ENCODE measurements at places on chromosomes 5 and 9.

DNA sequence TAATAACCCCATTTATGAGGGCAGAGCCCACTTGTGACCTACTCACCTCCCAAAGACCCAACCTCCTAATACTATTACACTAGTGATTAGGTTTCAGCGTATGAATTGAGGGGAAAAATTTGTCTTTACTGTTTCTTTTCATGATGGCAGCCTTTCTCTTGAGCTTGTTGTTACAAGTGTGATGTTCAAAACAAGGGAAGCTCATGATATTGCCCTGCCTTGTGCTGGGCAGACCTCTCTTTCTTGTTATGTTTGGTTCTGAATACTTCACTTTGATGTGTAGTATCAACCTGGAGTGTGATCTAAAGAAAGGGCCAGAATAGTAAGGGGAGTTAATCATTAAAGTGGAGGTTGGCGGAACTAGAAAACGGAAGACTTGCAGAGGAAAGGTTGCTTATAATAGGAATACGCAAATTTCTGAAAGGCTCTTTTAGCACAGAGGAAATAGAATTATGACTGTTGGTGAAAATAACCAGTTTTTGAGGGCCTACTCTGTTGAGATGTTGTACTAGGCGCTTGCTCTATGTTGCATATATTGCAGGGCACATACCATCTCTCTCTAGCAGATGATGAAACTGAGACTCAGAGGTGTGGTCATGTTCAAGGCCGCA, 68.2 kb downstream of the MELK start:
- no peak for DNase-seq

- DNase-seq: no peak
Measured at GRCh38 chr5:81936066-81936465, 35.8 kb upstream of the ATG10 start.

DNA sequence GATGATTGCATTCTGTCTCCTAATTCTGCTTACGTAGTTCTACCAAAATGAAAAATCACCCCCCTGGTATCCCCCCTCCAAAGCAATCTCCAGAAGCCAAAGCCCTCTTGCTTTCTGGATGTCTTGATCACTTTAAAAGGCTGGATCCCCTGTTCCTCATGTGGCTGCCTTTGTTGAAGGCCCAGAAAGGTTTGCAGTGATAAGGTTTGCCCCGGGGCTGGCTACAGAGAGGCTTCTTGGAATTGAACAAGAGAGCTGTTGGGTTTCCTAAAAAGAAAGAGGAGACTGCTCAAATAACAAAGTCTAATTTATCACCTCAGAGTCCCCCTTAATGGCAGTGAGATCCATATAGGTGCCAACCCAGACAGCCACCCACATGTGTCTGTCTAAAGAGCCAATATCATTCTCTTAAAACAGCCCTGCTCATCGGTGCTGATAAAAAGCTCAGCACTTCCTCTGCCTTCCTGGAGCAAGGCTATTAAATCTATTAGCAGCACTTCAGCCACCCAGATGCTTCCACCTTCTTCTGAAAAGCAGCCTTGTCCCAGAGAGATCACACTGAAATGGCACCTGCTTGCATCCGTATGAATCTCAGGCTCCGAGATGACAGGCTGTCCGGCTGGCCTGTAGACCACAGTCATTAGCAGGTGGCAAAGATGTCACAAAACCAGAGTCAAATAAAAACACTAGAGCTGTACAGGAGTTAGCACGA, 70.9 kb downstream of the TEX10 start:
- DNase-seq: no peak

DNA sequence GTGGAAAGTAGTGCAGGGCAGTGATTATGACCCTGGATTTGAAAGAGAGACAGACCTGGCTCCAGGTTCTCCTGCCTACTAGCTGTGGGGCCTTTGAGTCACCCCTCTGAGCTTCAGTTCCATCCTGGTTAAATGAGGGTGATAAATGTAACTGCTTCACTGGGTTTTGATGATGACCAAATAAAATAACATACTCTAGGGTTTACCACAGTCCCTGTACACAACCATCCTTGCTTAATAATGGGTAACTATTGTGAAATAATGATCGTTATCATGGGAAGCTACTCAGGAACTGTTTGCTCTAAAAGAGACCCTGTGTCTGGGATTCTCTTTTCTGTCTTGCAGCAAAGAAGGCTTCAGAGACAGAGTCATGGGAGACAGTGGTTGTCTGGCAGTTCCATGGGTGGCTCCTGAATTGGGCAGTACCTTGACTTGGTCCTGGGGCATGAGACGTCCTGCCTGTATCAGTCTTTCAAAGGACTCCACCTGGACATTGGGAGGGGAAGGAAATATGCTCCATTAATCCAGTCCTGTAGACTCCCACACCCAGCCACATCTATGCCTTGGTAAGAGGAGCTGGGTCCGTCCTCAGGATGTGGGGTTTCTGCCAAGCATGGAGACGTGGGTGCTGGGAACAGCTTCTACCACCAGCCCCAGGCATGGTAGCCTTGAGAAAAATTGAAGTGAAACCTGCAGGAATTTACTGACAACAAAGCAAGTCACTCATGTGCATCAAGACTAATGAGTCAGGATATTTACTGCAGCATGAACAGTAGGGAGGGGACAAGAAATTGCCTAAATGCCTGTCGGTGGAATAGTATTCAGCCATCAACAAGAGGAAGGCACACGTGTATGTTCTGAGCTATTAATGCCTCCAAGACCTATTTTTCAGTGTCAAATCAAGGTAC, 23.4 kb downstream of the AKNA start:
- no peak for DNase-seq

- DNase-seq: peak; percentile 67
Measured at GRCh38 chr9:95516734-95517558, at the start of gene PTCH1. Gene PTCH1 (minus strand): TSS chr9:95516971.

- DNase-seq: peak; percentile 48
Measured at GRCh38 chr9:94780516-94780950, 54.0 kb downstream of the AOPEP start.

DNA sequence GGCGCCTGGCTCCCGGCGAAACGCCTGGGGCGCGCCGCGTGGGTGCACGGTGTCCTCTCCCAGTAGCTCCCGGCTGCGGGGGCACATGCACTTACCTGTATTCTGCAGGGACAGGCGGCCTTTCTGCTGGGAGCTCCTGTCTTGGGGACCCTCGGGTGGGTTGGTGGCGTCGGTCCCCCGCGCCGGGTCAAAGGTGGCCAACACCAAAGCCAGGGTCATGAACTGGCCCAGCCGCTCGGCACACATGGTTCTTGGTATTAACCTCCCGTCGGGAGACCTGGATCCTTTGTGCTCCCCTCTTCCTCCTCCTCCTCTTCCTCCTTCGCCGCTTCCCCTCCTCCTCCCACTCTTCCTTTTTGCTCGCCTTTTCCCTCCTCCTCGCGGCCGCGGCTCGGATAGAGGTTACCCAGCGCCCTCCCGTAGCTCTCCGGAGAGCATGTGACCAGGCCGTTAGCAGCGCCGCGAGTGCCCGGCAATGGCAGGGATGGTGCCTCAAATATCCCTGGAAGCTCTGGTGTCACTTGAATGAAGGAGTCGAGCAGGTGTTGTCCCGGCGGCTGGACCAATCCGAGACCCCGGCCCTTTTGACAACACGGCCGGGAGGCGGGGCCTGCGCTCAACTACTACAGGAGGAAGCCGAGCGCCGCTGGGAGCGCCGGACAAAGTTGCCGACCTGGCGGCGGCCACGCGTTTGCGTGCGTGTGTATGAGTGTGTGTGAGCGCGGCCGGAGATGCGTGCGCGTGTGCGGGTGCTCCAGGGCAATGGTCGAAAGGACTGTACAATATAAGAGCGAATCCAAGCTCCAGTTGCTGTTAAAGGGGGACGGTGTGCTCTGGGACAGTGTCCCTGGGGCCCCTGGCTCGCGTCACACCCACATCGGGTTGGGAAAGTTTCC, at the start of gene STC2:
STC2 (minus strand) TSS at position 467 of the 896 bp plus-strand sequence; CDS start at position 246, 221 bp downstream.
- DNase-seq: peak; percentile 77

GRCh38 chr9:81473708-81474107, 215.6 kb downstream of the TLE1 start:
- no peak for DNase-seq

DNA sequence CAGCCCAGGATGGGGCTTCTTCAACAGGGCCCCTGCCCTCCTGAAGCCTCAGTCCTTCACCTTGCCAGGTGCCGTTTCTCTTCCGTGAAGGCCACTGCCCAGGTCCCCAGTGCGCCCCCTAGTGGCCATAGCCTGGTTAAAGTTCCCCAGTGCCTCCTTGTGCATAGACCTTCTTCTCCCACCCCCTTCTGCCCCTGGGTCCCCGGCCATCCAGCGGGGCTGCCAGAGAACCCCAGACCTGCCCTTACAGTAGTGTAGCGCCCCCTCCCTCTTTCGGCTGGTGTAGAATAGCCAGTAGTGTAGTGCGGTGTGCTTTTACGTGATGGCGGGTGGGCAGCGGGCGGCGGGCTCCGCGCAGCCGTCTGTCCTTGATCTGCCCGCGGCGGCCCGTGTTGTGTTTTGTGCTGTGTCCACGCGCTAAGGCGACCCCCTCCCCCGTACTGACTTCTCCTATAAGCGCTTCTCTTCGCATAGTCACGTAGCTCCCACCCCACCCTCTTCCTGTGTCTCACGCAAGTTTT, 23.6 kb downstream of the PCDHGC5 start:
- DNase-seq: peak; percentile 92

DNA sequence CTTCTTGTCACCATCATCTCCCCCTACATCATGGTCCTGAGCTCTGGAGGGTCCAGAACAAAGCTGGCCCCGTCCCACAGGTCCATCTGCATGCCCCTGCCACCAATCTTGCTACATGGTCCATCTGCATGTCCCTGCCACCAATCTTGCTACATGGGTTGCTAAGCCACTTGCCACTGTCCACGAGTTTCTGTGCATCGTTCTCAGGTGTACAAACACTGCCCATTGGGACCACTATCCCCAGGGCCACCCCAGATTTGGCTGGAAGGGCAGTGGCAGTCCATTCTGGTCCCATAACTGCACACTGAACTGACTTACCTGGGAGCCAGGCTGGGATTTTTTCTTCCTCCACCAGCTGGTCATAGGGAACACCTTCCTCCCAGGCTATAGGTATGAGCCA, 8.0 kb upstream of the LAMC3 start:
- DNase-seq: no peak

Measured in activated T-cell treated with anti-CD3 and anti-CD28 coated beads, Interleukin-2, amount 50 U/mL, for 48 hours (primary cell).